ENCODE measurements at places on chromosomes 12 and 14.

DNA sequence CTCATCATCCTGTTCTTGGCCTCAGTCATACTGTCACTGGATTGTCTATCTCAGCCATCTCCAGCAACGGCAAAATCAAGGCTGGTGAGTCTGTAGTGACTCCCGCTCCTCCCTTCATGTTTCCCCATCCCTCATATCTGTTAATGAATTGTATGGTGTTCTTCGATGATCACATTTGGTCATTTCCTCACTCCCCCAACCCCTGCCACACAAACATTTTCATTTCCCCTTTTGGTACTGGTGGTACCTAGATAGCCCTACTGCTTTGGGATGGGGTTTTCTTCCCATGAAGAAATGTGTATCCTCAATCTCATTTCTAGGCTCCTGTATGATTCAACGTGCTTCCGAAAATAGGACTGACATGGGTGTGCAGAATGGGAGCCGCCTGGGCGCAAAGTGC is 2.7 kb upstream of the KLHL33 start:
- DNase-seq = no peak

GRCh38 chr12:132804426-132804861 is 24.2 kb downstream of the GOLGA3 start:
- DNase-seq = no peak

- DNase-seq = no peak
Measured at GRCh38 chr12:12819752-12820311, 6.7 kb downstream of the DDX47 start.

DNA sequence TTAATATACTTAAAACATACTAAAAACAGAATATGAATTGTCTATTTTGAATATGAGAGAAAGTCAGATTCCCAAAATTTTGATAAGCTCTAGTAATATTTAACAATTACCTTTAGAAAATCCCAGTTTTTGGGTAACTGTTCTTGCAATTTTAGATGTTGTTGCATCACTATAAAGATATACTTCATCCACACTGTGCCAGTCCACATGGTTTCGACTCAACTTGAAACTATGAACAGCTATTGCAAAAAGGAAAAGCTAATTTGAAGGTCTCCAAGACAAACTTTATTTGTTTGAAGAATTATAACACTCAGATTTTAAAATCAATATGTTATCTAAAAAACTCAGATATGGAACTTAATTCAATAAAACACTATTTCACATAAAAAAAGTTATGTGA is 59.9 kb downstream of the DDHD1 start:
- no peak for DNase-seq

GRCh38 chr12:62934239-62934798 is 631 bp downstream of the PPM1H start:
- DNase-seq = no peak

DNA sequence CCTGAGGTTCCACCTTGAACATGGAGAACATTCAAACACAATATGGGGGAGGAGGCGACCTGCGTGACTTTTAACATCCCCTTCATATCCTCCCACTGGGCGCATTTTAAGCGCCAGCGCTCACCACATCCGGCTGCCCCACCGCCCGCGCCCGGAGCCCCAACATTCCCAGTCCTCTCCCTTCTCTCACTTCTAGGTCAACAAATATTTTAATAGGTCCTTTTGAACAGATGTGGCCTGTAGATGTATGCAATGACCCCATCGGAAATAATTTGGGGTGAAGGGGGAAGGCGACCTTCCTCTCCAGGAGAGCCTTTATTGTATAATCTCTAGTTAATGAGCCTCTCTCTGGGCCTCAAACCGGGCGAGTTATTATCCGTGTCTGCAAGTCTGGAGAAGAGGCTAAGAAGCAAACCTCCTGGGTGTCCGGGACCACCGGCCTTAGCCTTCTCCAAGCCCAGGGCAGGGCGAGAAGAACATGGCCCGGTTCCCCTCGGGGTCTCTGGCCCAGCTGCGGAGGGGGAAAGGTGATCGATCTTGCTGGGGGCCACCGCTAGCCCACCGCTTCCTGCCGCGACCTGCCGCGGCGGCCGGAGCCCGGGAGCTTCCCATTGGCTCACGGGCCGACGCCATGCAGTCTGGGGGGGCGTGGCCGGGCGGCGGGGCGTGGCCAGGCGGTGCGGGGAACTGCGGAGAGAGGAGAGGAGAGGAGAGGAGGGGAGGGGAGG is 83.2 kb upstream of the HMGA2 start:
- DNase-seq = no peak

DNA sequence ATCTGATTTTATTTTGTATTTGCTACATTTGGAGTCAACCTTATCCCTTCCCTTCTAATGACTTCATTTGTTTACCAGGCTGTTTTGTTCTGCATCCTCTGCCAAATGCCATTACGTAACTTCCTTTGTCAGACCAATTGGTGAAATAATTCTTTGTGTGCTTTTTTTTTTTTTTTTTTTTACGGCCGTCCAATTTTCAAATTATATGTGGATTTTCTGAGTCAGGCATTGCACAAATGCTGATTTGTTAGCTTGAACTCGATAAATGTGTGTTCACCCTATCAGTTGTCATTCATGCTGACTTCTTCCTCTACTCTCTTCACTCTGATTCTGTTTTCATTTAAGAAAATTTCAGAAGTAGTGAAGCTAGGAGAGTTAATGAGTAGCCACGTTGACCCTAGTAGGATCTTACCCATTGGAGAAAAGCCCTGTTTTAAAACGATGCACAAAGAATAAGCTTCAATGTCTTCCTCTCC is 386.2 kb downstream of the DIO2 start:
- DNase-seq = no peak

- DNase-seq = no peak
Measured at GRCh38 chr12:44837114-44837755, 38.9 kb downstream of the NELL2 start.

GRCh38 chr12:42582050-42582449 is 7.5 kb downstream of the PRICKLE1 start:
- no peak for DNase-seq

DNA sequence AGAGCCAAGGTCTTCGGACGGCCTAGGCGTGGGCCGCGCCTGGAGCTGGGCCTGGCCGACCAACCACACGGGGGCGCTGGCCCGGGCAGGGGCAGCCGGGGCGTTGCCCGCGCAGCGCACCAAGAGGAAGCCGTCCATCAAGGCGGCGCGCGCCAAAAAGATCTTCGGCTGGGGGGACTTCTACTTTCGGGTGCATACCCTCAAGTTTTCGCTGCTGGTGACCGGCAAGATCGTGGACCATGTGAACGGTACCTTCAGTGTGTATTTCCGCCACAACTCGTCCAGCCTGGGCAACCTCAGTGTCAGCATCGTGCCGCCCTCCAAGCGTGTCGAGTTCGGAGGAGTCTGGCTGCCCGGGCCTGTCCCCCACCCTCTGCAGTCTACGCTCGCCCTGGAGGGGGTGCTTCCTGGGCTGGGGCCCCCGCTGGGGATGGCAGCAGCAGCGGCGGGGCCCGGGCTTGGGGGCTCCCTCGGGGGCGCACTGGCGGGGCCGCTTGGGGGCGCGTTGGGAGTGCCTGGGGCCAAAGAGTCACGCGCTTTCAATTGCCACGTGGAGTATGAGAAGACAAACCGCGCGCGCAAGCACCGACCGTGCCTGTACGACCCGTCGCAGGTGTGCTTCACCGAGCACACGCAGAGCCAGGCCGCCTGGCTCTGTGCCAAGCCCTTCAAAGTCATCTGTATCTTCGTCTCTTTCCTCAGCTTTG is 4.4 kb upstream of the SHMT2 start:
- DNase-seq = no peak

GRCh38 chr14:20035449-20035848 is 389 bp downstream of the OR4K13 start:
- no peak for DNase-seq

DNA sequence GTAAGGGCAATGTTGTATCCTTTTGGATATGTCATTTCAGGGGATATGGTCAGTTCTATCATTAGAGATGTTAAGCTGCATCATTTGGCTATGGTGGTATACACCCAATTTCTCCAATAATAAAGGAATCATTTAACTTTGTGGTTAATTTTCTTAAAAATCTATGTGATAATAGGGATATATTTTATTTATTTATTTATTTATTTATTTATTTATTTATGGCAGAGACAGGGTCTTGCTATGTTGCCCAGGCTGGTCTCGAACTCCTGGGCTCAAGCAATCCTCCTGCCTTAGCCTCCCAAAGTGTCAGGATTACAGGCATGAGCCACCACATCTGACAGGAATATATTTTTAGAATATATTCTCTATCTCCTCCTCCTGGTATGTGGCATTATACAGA is 85.7 kb downstream of the EML5 start:
- no peak for DNase-seq

DNA sequence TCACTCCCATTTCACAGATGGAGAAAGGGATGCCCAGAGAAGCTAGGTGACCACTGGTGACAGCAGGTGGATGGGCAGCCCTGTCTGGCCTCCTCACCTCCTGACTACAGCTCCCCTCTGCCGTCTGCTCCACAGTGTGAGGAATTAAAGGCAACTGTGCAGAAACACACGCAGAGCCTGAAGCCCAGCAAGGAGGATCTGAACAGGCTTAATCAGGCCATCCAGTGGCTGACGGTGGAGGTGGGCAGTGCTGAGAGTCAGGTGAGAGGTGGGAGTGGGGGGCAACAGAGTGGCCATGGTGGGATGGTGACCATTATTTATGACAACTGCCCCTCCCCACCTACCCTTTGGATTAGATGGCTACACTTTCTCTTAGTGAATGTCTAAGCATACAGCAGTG is 1.2 kb downstream of the KRT86 start:
- DNase-seq = no peak

DNA sequence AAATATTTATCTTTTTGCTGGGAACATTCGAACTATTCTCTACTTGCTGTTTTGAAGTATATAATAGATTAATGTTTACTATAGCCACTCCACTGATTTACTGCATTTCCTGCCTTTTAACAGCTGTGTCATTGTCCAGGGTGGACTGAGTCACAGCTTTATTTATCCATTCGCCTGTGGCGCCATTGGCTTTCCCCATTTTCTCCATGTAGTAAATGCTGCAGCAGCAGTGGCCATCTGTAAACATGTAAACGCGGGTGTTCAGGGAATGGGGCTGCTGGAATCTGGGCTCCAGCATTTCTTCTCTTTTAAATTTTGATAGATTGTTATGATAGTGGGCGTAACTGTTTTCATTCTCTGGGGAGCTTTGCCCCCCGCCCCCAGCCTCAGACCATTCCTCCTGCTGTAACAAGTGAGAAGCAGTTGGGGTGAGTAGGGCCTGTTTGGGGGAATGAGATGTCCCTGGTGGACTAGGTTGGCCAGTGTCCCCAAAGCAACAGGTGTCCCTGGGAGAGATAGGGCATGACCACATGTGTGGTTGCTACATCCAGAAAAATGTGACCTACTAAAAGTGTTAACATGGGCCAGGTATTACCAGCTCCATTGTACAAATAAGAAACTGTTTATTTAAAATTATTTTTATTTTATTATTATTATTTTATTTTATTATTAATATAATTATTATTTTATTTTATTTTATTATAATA is 32.9 kb downstream of the RIN3 start:
- DNase-seq = no peak

GRCh38 chr14:51717766-51718165 is 66.1 kb downstream of the FRMD6 start:
- no peak for DNase-seq

DNA sequence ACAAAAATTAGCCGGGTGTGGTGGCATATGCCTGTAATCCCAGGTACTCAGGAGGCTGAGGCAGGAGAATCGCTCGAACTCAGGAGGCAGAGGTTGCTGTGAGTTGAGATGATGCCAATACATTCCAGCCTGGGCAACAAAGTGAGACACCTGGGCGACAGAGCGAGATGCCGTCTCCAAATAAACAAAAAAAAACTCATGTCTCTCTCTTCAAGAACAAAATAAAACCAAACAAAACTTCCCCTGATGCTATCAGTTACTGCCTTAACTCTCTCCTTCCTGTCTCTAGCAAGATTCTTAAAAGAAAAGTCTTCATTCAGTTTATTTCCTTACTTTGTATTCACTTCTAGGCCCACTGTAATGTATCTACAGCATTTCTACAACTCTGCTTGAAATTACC is 20.8 kb downstream of the KLHL28 start:
- no peak for DNase-seq

DNA sequence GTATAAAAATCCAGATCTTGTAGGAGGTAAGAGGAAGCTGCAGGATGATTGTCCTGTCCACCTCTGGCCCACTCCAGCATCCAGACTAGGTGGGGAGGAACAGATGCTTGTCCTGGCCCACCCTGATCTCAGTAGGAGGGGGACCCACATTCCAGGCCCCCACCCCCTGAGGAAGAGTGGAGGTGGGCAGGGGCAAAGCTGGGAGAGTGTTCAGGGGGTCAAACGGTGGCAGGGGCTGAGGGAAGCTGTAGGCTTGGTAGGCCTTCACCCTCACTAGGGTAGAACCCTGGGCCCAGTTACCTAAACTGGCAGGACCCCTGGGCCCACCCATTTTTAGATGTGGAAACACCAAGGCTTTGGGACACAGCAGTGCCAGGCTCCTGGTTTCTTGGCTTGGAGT is 4.1 kb downstream of the SLC48A1 start:
- DNase-seq = no peak

GRCh38 chr14:37013078-37013477 is 159.3 kb downstream of the SLC25A21 start:
- no peak for DNase-seq

DNA sequence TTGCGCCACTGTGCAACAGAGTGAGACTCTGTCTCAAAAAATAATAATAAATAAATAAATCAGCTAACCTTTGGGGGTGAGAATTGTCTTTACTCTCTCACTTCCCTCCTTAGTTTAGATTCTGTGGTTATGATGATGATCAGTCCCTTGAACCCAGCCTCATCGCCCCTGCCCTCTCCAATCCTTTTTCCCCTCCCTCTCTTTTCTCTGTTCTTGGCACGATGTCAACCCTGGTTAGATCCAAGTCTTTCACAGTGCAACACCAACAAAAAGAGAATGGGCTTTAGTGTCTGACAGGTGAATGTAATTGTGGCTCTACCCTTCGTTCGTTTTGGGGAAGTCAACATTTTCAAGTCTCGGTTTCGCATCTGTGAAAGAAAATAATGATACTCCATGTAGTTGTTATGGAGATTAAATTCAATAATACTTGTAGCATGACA is 59.0 kb downstream of the NTN4 start:
- DNase-seq = no peak

GRCh38 chr14:54396183-54396492 is 669 bp upstream of the CDKN3 start:
- no peak for DNase-seq

- DNase-seq = no peak
Measured at GRCh38 chr12:1108276-1108675, 117.3 kb downstream of the ERC1 start.

DNA sequence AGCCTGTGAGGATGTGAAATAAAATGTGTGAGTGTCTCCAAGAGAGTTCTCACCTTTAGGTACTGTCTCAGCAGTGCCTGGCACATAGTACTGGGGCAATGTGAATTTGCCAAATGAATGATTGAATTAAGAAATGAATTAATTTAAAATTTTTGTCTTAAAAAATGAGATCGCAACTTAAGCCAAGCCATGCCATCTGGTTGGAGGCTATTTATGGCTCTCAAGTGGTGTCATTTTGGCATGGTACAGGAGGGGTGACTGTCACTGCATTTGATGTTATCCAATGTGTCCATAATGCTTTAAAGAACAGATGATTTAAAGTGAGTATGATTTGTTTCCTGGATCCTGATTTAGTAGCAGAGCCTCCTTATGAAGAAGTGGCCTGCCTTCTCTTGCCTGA is 80.3 kb downstream of the SRGAP1 start:
- DNase-seq = no peak

- DNase-seq = no peak
Measured at GRCh38 chr12:67419810-67420209, 150.7 kb downstream of the CAND1 start.

- no peak for DNase-seq
Measured at GRCh38 chr12:104010606-104011169, 39.3 kb downstream of the GLT8D2 start.
